ENCODE measurements at places on chromosomes 4 and X.

DNA sequence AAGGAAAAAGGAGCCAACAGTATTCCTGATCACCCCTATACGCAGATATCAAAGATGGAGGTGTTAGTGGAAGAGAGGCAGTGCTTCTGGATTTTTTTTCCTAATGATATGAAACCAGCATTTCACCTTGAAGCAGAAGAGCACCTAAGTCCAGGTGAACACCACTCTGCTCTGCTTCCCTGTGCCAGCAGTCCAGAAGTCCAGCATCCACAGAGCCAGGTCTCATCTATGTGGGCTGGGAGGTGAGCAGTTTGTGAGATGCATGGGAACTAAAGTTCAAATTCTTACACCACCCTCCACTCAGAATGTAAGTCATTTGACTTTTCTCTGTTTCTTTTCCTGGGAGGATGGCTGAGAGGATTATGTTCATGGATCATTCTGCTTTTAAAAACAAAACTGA, 202.6 kb downstream of the RELL1 start:
- H3K36me3 ChIP-seq, result no peaks in the 10 kb centered on the region
- no peak overlapping the region for H3K4me3 ChIP-seq
- no peak overlapping the region for H3K27ac ChIP-seq
- H3K27me3 ChIP-seq, result peaks cover 7% of the 10 kb centered on the region

- no peaks in the 10 kb centered on the region for H3K36me3 ChIP-seq
- no peaks in the 10 kb centered on the region for H3K27me3 ChIP-seq
- DNase-seq, result no peak
- peak overlapping the region; percentile 52 for H3K27ac ChIP-seq
Observed at GRCh38 chrX:50168241-50168687, 32.5 kb downstream of the AKAP4 start.

DNA sequence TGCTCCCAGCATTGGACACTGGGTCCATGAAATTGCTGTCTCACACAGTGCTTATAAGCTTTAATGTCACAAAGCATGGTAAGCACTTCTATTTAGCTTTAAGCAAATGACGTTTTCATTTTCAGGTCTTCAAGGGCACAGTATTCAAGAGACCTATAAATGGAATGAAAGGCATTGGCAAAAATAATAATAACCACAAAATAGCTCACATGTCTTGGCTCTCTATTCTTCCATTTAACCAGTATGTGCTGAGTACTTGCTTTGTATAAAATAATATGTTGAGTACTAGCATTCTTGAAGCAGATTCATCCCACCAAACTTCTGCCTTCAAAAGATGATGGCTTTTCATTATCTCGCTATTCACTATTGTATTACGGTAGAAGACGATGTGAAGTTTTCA, 203.0 kb downstream of the ADAMTS3 start:
- H3K27ac ChIP-seq, result no peak overlapping the region
- H3K36me3 ChIP-seq, result no peaks in the 10 kb centered on the region
- no peak for DNase-seq
- no peaks in the 10 kb centered on the region for H3K27me3 ChIP-seq
- no peak overlapping the region for H3K4me3 ChIP-seq

DNA sequence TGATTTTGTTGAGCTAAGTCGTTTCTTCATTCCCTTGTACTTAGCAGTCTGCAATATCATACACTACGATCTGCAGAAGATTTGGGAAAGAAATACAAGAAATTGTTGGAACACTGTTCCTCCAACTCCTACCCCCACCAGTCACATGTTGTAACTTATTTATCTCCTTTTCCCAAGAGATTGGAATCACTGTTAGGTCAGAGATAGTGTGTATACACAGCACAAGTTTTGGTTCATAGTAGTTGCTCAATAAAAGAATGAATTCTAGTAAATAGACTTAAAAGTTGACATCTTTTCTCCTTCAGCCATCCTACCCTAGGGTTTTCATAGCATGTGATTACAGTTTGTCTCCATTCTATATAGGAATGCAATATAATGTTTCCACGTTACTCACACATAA, 68.8 kb downstream of the ARFIP1 start:
- no peak overlapping the region for H3K27ac ChIP-seq
- peaks cover 13% of the 10 kb centered on the region for H3K4me1 ChIP-seq
- H3K4me3 ChIP-seq, result no peak overlapping the region
- DNase-seq, result no peak
- H3K27me3 ChIP-seq, result no peaks in the 10 kb centered on the region

GRCh38 chrX:50697691-50698090, 116.3 kb downstream of the SHROOM4 start:
- no peak overlapping the region for H3K4me3 ChIP-seq
- no peak for DNase-seq
- H3K36me3 ChIP-seq, result no peaks in the 10 kb centered on the region
- H3K27me3 ChIP-seq, result peaks cover 2% of the 10 kb centered on the region
- H3K4me1 ChIP-seq, result no peaks in the 10 kb centered on the region
- H3K27ac ChIP-seq, result no peak overlapping the region

- no peak overlapping the region for H3K4me3 ChIP-seq
- H3K36me3 ChIP-seq, result no peaks in the 10 kb centered on the region
Observed at GRCh38 chr4:148893095-148893494, 450.9 kb upstream of the NR3C2 start.

GRCh38 chrX:3963980-3964379, 250.5 kb upstream of the PRKX start:
- peaks cover 3% of the 10 kb centered on the region for H3K4me1 ChIP-seq
- H3K4me3 ChIP-seq, result no peak overlapping the region
- no peaks in the 10 kb centered on the region for H3K36me3 ChIP-seq
- DNase-seq, result no peak
- H3K27ac ChIP-seq, result no peak overlapping the region
- H3K27me3 ChIP-seq, result peaks cover 5% of the 10 kb centered on the region

GRCh38 chr4:24104158-24104565, 214.3 kb upstream of the PPARGC1A start:
- no peak overlapping the region for H3K27ac ChIP-seq
- H3K4me3 ChIP-seq, result no peak overlapping the region
- no peaks in the 10 kb centered on the region for H3K27me3 ChIP-seq
- no peaks in the 10 kb centered on the region for H3K36me3 ChIP-seq

GRCh38 chr4:156638925-156639605, 332.5 kb downstream of the PDGFC start:
- no peak overlapping the region for H3K4me3 ChIP-seq
- DNase-seq, result no peak
- H3K27me3 ChIP-seq, result no peaks in the 10 kb centered on the region
- no peaks in the 10 kb centered on the region for H3K36me3 ChIP-seq

DNA sequence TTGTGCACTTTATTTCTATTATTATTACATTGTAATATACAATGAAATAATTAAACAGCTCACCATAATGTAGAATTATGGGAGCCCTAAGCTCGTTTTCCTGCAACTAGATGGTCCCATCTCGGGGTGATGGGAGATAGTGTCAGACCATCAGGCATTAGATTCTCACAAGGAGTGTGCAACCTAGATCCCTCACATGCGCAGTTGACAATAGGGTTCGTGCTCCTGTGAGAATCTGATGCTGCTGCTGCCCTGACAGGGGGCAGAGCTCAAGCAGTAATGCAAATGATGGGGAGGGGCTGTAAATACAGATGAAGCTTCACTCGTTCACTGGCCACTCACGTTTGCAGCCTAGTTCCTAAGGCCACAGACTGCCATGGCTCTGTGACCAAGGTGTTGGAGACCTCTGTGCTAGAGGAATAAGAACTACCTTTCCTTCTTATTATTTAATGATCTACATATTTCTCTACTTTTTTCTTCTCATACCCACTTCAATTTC, 492.9 kb upstream of the INTU start:
- H3K27me3 ChIP-seq, result no peaks in the 10 kb centered on the region
- H3K27ac ChIP-seq, result no peak overlapping the region
- H3K4me3 ChIP-seq, result no peak overlapping the region
- no peaks in the 10 kb centered on the region for H3K4me1 ChIP-seq

DNA sequence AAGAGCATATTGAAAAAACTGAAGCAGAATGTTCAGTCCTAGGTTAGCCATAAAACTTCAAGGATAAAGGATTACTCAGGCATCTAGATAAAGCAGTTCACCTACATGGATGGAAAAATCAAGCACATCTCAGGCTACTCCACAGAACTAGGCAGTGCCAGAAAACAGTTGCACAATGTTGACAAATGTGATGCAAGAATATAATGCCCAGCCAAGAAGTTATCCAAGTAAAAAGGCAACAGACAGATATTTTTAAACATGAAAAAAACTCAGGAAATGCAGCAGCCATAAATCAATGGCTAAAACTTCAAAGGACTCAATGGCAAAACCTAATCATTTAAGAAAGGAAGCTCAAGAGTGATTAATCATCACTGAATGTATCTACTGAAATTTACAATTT, 456.0 kb upstream of the FAM241A start:
- H3K27ac ChIP-seq, result no peak overlapping the region
- no peak for DNase-seq
- H3K4me3 ChIP-seq, result no peak overlapping the region
- H3K27me3 ChIP-seq, result no peaks in the 10 kb centered on the region

DNA sequence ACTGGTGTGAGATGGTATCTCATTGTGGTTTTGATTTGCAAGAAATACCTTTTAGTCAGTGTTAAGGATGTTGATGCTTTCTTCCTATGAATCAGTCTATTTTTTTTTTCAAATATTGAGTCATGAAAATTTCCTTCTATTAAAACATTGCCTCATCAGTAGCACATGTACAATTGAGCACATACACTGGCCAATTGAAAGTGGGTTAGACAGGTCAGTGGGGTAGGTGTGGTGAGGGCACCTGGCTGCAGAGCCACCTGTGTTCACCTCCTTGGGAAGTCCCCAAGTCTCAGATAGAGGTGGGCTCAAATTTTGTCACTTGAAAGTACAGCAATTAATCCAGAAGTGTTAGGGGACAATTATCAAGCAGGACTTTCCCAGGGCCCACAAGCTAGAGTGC, 243.7 kb downstream of the SPRY1 start:
- no peak for DNase-seq
- no peak overlapping the region for H3K4me3 ChIP-seq

DNA sequence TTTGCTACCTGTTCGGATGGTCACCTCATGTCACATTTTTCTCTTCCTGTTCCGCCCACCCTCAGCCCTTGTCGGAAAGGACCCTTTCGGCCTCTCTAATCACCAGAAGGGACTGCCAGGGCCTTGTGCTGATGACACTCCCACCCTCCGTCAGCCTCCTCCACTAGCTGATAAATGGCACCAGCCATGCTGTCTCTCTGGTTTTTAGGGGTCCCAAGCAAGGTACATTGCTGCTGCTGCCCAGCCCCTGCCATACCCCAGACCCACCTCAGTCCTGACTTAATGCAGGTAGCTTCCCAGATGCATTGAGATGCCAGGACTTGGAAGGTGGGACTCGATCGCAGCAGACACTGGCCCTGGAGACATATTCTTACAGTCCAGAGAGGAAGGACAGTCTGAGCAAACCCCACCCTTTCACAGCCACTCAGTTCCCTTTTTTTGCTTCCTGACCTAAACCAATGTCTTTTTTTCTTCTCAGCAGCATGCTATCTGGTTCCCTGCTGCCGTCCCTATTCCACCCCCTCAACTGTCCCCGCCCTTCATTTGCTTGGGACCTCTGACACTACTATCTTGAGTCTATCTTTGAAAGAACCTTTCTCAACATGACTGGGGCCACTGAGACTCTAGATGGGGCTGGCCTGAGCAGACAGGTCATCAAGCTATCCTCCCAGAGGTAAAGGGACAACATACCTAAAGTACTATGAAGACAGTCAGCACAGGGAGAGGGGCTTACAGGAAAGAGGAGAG, at the start of gene BTK:
TSS of gene BTK (minus strand) at position 397 of the 747 bp plus-strand sequence. CDS start 10,907 bp downstream, outside the sequence.
- no peak for DNase-seq
- no peak within 1 kb of the TSS for H3K27ac ChIP-seq
- H3K4me3 ChIP-seq, result no peak within 1 kb of the TSS
- peaks cover 2% of the 10 kb centered on the region for H3K36me3 ChIP-seq
- no peaks in the 10 kb centered on the region for H3K27me3 ChIP-seq

DNA sequence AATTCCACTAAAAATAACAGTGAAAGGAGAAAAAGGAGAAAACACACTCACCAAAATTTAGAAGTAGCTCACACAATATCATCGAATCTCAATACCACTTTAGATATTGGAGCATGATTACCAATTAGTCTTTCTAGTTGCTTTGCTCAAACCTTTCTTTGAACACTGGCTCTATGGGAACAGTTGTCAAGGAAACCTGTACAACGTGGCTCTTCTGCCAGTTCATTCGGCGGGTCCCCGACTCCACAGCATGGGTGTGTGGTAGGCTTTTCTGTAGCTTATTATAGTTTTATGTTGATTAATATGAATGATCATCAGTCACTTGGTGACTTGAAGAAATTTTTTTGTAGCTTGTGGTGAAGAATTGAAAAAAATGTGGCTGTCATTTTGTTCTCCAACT, 50.2 kb upstream of the TMEM150C start:
- DNase-seq, result no peak
- no peaks in the 10 kb centered on the region for H3K27me3 ChIP-seq
- H3K4me3 ChIP-seq, result no peak overlapping the region
- no peaks in the 10 kb centered on the region for H3K36me3 ChIP-seq
- H3K4me1 ChIP-seq, result no peaks in the 10 kb centered on the region

DNA sequence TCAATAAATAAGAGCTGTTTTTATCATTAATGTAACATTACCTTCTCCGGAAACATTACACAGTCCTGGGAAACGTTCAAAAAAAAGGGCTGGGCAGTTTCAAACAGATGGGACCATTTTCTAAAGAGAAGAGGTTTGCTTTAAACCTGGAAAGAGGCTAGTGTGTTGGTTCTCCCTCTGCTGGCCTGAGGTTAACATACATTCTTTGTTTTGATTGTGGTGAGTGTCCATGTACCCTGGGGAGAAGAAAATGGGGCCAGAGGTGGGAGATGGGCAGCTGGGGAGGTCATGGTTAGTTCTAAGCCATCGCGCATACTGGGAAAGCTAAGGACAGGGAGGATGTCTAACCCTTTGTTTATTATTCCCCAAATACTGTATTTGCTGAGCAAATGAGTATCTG, 194.7 kb downstream of the CPEB2 start:
- H3K4me3 ChIP-seq, result no peak overlapping the region
- no peaks in the 10 kb centered on the region for H3K36me3 ChIP-seq
- peaks cover 4% of the 10 kb centered on the region for H3K4me1 ChIP-seq
- no peak for DNase-seq

- H3K27me3 ChIP-seq, result no peaks in the 10 kb centered on the region
- peaks cover 28% of the 10 kb centered on the region for H3K36me3 ChIP-seq
Observed at GRCh38 chrX:46703980-46704379, 54.9 kb downstream of the SLC9A7 start.

DNA sequence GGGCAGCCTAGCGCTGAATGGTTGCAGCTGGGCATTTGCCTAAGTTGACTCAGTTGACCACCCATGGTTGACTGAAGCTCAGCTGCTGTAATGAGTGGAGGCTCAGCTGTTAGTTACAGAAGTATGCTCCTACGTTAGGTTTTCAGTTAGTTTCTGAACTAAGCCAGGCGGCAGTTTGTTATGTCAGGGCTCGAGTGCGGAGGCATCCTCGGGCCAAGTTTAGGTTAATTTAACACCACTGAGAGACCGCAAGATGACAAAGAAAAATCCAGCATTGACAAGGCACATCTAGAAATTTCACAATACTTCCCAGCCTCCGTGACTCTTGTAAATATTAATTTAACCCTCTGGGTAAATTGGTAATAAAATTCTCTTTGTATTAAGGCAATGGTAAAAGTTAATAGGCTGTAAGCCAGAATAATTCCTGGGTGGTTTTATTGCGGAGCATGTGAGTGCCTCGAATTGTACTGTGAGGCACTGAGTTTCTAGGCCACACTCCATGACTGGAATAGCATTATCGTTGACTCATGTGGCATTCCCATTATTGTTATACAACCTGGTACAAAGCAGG, 33.1 kb upstream of the CDKN2AIP start:
- no peaks in the 10 kb centered on the region for H3K27me3 ChIP-seq
- H3K4me3 ChIP-seq, result no peak overlapping the region
- H3K27ac ChIP-seq, result no peak overlapping the region

GRCh38 chrX:139967300-139967699, 2.0 kb upstream of the CXorf66 start:
- no peak for DNase-seq
- H3K4me1 ChIP-seq, result no peaks in the 10 kb centered on the region
- peaks cover 11% of the 10 kb centered on the region for H3K27me3 ChIP-seq
- no peak overlapping the region for H3K27ac ChIP-seq
- no peaks in the 10 kb centered on the region for H3K36me3 ChIP-seq
- no peak overlapping the region for H3K4me3 ChIP-seq

Measured in activated T-helper 2 cell treated with anti-CD3 and anti-CD28 coated beads, Interferon-gamma antibody, Interleukin-2, Interleukin-4, amounts not matched to agents 10 μg/mL and 5 μg/mL and 100 μg/mL, durations not matched to agents 14 hours and 24 hours and 36 hours (primary cell).